CD4-positive, alpha-beta T cell treated with Interleukin-12 subunit alpha and Interleukin-12 subunit beta, for 1 hour (primary cell): ENCODE measurements at places on chromosomes 16 and 17.

DNA sequence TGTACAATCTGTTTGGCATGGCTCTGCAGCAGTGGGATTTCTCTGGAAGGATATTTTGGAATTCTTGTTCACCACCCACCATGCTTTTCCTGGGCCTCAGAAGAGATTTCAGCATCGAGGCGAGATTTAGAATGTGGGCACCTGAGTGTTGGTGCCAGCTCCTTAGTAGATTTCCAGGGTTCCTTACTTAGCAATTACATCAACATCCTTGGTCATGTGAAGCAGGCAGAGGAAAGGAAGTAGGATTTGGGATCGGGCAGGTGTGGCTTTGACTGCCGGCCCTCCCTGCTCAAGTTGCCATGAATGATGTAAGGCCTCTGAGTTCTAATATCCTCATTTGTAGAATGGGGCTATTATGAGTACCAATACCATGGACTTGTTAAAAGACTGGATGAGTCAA lies 13.1 kb upstream of the RBFOX1 start:
- DNase-seq, result no peak

DNA sequence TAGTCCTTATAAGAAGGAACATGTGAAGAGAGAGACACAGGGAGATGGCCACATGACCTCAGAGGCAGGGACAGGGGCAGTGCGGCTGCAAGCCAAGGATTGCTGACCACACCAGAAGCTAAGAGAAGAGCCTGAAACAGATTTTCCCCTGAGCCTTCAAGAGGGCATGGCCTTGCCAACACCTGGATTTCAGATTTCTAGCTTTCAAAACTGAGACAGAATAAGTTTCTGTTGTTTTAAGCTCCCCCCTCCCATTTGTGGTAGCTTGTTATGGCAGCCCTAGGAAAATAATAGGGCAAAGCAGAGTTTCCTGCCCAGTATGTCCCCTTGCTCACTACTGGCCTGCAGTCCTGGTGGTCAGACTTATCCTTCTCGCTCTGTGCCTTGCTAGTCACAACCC lies 204.5 kb downstream of the CCDC182 start:
- DNase-seq, result no peak

GRCh38 chr17:29557085-29557738 lies 9.6 kb downstream of the ABHD15 start:
- DNase-seq, result no peak

GRCh38 chr17:64940055-64940454 lies 20.8 kb upstream of the LRRC37A3 start:
- DNase-seq, result no peak
